ENCODE measurements at places on chromosomes 4 and X.

DNA sequence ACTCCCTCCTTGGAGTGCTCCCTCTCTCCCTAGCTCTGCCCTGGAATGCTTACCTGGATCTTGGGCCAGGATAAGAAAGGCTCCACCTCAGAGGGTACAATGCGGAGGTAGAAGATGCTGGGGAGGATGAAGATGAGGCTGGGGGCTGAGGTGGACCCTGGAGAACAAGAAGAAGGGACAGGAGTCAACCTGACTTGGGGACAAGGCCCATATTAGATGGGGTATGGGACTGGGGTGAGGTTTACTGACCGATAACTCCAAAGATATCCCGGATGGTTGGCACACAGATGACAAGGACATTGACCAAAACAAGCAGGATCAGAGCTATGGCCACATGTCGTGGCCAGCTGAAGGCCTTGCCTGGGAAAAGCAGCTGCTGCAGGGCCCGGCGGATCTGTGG, 10.6 kb downstream of the SLC38A5 start:
- no peak for DNase-seq

DNA sequence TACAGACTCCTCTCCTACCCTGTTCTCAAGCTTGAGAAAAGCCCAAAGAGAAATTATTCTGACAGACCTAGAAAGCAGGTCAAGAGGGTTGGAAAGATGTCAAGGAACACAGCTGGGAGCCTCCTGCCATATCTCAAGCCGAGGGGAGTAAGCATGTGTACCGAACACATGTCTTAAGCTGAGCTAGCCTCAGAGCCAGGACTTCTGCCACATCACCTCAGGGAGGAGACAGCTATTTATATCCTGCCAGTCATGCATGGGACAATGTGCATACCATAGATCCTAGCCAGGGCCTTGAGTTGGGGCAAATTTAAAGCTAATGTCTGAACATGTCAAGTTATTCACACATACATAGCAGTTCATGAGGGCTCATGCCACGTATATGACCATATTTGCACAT, 11.8 kb downstream of the TMEM31 start:
- no peak for DNase-seq

GRCh38 chrX:135416546-135416945, 5.2 kb upstream of the SMIM10L2A start:
- DNase-seq, result no peak

- DNase-seq, result peak; percentile 7
Measured at GRCh38 chr4:177574446-177574845, 132.2 kb upstream of the AGA start.

DNA sequence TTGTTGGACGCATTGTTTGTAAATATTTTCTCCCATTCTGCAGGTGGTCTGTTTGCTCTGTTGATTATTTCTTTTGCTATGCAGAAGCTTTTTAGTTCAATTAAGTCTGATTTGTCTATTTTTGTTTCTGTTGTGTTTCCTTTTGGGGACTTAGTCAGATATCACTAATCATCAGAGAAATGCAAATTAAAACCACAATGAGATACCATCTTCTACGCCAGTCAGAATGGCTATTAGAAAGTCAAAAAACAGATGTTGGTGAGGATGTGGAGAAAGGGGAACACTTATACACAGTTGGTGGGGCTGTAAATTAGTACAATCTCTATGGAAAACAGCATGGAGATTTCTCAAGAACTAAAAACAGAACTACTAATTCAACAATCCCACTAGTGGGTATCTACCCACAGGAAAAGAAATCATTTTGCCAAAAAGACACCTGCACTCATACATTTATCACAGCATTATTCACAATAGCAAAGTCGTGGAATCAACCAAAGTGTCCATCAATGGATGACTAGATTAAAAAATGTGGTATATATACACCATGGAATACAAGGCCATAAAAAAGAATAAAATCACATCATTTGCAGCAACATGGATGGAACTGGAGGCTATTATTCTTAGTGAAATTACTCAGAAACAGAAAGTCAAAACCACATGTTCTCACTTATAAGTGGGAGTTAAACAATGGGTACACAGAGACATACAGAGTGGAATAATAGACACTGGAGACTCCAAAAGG, 8.1 kb downstream of the COQ2 start:
- DNase-seq, result no peak

DNA sequence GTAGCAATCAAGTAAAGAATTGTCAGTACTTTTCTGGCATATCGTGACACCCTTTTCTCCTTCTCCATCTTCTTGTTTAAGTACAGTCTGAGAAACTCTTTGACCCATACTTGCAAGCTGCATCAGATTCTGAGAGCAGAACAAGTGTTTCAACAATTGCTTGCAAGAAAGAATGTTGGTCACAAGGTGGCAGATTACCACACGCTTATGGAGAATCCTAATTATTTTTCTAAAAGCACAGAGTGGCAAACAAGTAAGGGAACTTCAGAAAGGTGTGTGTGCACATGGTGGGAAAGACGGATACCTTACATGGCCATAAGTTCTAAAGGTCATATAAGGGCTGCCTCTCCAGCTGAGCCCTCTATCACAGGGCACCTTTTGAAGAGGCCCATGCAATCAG, 136.4 kb upstream of the FGF13 start:
- DNase-seq, result no peak

GRCh38 chr4:75422998-75423397, 91.2 kb downstream of the RCHY1 start:
- no peak for DNase-seq

GRCh38 chr4:24117975-24118374, 228.1 kb upstream of the PPARGC1A start:
- DNase-seq, result no peak

DNA sequence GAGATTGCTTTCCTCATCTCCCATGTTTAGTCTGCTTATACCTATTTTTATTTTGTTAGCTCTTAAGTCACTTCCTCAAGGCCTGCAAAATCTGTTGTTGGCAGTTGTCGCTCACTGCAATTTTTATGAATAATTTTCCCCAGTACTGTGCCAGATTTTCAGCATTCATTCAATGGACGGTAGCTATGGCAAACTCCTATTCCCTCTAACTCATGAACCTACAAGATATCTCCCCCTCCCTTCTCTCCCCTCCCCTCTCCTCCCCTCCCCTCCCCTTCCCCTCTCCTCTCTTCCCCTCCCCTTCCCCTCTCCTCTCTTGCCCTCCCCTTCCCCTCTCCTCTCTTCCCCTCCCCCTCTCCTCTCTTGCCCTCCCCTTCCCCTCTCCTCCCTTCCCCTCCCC, 160.4 kb downstream of the FRAS1 start:
- DNase-seq, result no peak

- no peak for DNase-seq
Measured at GRCh38 chr4:47933840-47934239, 19.5 kb upstream of the NFXL1 start.

DNA sequence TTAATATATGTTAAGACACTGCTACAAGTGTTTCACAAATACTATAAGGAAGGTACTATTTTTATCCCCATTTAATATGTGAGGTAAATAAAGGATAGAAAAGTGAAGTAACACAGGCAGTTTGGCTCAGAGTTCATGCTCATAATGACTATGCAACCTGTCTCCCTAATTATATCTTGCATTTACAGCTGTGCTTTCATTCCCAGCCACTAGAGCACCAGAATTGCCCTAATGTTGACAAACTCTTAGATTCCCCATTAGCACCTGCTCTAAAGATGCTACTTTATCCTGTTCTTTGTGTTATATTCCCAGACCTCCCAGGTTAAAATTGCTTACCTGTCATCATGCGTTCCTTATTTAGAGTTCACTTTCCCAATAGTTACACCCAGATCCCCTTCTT, 833.6 kb downstream of the CCSER1 start:
- no peak for DNase-seq

DNA sequence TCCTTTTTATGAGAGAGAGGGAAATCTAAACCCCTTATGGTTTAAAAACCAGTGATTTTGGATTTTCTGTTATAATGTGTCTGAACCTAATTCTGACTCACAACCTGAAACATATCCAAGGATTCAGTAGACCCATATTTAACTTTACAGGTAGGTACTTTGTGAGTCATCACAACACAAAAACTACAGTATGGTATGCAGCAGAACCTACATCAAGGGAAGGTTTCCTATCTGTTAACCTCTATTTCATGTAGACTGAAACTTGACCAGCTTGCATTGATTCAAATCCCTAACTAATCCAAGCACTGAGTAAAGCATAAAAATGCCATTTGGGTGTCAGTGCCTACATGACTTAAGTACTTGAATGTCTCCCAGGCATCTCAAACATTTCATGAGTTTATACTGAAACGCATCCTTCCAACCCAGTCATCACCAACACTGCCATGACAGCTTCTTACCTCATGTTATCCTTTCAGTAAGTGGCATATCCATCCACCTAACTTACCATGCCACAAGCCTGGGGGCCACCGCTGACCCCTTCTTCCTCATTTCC, 4.3 kb upstream of the ARHGAP10 start:
- DNase-seq, result no peak

DNA sequence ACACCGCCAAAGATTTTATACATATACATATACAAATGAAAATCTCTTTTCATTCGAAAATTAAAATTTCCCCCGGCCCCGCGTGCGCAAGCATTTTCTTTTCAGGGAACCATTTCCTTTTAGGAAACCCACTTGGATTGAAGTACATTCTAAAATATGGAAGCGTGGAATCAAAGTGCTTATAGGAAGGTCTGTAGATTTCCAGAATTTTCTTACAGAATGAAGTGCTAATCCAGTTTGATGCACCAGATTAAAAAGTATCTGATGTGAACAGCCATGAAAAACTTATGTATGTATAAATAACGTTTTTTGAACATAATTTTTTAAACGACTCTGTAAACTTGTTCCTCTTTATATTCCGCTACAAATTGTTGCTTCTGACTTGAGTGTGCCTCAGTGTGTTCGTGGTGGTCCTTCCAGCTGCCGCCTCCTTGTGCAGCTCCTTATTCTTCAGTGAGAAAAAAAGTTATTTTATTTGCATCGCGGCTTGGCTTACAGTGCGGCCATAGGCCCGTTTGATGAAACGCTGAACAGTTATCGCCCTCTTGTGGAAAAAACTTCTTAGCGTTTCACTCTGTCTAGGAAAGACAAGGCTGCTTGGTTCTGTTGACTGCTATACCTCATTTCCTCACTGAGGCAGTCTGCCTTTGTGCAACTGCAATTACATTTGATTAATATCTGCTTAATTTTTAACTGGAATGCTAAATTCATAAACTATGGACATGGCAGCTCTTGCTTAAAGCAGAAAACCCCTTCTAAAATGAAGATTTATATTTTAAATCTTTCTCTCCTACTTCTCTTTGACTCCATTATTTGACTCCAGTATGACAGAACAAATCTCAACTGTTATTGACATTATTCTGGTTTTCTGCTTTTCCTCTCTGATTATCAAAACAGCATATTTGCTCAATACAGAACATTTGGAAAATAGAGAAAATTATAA, 4.7 kb upstream of the NKX6-1 start:
- no peak for DNase-seq

DNA sequence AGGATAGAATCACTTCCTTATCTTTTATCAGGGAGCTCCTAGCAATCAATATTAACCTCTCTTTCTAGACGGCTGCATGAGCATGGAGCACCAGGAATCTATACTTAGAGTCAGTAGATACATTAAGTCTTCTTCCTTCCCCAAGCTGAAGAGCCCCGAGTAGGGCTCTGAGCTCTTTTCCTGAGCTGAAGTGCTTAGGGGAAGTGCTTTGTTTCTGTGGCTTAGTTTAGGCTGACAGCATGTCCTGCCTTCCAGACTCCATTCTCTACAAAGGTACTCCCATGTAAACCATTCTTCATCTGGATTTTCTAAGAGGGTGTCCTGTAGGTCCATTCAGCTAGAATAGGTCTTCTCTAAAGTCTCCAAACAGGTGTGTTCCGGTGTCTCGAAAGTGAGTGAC, 127.5 kb upstream of the AFF2 start:
- no peak for DNase-seq

- no peak for DNase-seq
Measured at GRCh38 chr4:61359301-61359700, 159.2 kb downstream of the ADGRL3 start.

DNA sequence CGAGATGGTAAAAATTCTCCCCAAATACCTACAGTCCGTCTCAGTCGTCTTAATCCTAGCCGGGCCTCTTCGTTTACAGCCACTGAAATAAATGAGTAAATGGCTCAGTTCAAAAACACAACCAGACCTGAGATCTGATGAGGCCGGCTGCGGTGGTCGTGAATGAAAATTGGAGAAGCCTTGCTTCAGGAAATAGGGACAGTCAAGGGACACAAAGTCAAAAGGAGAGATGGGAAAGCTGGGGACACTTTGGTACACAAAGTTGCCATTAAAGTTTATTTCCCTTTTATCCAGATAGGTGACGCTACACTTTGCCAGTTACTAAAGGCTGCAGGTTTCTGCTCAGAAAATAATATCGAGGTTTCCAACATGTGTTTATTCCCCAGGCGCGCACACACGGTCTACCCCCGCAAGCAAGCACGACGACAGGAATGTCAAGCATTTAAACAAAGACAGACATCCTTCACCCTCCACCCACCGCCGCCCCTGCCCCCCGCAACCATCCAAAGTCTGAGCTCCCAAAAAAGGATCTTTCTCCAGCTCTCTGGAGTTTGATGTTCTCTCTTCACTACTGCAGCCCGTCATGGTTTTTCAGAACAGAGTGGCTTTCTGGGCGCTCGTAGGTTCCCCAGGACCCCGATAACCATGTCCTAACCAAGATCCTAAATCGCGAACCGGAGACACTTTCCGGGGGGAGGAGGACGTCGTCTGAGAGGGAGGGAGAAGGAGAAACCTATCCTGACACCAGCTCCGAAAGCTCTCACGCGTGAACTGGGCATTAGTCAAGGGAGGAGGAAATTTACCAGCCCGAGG, 1.3 kb upstream of the PCDH7 start:
- no peak for DNase-seq

DNA sequence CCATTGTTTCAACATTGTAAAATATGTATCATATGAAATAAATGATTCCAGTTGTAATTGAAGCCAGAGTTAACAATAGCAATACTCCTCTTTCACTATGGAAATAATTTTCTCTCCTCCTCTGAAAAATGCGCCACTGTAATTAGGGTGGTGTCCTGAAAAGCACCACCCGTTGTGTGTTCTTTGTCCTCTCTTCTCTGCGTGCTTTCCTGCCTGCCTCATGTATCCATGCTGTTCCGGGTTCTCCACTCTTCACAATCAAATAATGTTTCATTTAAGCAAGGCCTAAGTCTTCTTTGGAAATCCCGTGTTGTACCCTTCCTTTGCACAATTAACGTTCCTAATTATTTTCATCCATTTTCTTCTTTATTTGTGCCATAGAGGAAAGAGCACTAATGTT, 293.3 kb downstream of the ADGRL3 start:
- DNase-seq, result no peak

- DNase-seq, result no peak
Measured at GRCh38 chr4:8239226-8239625, 30.3 kb upstream of the HTRA3 start.

DNA sequence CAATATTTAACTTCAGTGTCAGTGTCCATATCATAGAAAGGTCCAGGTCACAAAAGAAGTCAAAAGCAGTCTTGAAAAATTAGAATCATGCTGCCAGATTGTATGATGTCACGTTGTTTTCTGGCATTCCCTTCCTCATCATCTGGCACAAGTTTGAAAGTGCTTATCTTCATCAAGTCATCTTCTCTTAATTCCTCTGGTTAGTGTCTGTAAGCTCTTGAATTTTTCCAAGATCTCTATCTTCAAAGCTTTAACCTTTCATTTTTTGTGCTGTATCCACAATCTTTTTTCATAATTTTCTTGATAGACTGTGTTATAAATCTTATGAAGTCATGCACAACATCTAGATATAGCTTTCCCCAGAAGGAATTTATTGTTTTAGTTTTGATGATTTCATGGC, 682.7 kb upstream of the AADAT start:
- no peak for DNase-seq
